MCF 10A (cell line): ENCODE measurements at places on chromosomes 12 and 14.

DNA sequence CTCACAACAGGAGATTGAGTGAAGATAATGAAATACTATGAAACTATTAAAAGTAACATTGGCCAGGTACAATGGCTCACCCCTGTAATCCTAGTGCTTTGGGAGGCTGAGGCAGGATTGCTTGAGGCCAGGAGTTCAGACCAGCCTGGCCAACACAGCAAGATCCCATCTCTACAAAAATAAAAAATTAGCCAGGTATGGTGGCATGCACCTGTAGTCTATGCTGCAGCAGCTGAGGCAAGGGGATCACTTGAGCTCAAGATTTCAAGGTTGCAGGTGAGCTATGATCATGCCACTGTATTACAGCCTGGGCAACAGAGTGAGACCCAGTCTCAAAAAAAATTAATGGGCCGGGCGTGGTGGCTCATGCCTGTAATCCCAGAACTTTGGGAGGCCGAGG, 14.9 kb downstream of the RAD9B start:
- H3K36me3 ChIP-seq, result no peaks in the 10 kb centered on the region
- no peak for DNase-seq
- no peaks in the 10 kb centered on the region for H3K27me3 ChIP-seq
- no peaks in the 10 kb centered on the region for H3K4me1 ChIP-seq

DNA sequence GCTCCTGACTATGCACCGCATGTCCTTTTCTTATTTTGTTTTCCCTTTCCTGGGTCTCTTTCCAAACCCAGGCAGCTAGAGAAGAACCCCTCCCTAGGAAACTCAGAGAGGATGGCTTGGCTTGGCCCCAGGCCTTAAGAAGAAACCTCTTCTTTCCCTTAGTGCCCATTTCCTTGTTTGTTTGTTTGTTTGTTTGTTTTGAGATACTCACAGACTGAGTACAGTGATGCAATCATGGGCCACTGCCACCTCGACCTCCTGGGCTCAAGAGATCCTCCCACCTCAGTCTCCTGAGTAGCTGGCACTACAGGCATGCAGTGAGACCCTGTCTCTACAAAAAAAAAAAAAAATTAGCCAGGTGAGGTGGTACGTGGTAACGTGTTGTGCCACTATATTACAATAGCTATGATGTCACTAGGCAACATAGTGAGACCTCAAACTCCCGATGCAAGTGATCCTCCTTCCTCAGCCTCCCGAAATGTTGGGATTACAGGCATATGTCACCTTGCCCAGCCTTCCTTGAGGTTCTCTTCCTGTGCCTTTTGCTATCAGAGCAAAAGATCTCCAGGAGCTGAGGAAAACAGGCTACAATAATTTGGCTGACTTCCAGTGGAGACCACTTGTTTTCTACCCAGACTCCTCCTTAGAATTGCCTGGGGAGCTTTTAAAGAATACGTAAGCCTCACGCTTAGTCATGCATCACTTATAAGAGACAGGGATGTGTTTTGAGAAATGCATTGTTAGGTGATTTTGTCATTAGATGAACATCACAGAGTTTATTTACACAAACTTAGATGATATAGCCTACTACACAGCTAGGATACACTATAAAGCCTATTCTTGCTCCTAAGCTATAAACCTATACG, 34.5 kb upstream of the LGALS3 start:
- no peak overlapping the region for H3K4me3 ChIP-seq
- H3K27ac ChIP-seq, result no peak overlapping the region
- peak; percentile 42 for DNase-seq
- H3K27me3 ChIP-seq, result no peaks in the 10 kb centered on the region
- H3K36me3 ChIP-seq, result peaks cover 7% of the 10 kb centered on the region
- H3K4me1 ChIP-seq, result peaks cover 17% of the 10 kb centered on the region

DNA sequence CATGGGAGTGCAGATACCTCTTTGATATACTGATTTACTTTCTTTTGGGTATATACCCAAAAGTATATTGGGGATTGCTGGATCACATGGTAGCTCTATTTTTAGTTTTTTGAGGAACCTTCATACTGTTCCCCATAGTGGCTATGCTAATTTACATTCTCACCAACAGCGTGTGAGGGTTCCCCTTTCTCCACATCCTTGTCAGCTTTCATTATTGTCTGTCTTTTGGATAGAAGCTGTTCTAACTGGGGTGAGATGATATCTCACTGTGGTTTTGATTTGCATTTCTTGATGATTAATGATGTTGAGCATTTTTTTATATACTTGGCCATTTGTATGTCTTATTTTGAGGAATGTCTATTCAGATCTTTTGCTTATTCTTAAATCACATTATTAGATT, 44.1 kb upstream of the JDP2 start:
- no peak overlapping the region for H3K27ac ChIP-seq
- no peak for DNase-seq
- no peaks in the 10 kb centered on the region for H3K4me1 ChIP-seq
- no peaks in the 10 kb centered on the region for H3K36me3 ChIP-seq
- H3K27me3 ChIP-seq, result peaks cover 26% of the 10 kb centered on the region
- H3K4me3 ChIP-seq, result no peak overlapping the region

DNA sequence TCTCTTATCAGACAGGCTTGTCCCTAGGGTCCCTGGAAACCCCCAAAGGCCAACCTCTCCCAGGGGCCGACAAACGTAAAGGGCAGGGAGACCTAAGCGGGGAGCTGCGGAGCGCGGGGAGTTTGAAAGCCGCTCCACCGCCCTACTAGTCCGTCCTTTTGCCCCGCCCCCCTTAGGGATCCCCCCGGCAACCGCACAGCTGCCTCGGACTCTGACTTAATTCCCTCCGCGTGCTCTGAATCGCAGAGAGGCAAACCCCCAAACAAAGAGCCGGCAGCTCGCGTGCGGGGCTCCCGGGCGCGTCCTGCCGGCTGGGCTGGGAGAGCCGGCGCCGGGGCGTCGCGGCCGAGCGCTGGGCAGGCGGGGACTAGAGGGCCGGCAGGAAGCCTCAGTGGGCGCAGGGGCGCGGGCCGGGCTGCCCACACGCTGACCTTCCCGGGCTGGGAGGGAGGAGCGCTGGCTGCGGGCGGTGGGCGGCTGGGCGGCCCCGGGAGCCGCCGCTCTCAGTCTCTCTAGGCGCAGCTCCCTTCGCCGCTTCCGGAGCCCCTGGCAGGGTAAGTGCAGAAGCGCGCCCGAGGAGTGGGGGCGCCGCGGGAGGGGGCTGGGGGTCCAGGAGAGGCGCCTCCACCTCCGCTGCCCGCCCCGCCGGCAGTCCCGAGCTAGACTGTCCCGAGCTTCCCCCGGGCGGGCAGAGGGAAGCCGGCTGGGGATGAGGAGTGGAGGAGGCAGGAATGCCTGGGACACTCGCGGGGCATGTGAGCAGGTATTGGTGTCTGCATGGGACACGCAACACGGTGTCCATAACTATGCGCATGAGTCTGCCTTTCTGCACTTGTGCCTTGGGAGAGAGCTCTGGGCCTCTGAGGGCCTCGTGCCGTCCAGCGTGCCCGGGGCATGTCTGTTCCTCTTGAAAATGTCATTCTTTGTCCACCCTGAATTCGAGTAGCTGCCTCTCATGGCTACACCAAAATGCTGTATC, at the start of gene TSPAN11:
TSPAN11 (plus strand) TSS at position 506 of the 979 bp plus-strand sequence. CDS start 27,244 bp downstream, outside the sequence.
- no peak within 1 kb of the TSS for H3K4me3 ChIP-seq
- H3K27me3 ChIP-seq, result peaks cover 51% of the 10 kb centered on the region

DNA sequence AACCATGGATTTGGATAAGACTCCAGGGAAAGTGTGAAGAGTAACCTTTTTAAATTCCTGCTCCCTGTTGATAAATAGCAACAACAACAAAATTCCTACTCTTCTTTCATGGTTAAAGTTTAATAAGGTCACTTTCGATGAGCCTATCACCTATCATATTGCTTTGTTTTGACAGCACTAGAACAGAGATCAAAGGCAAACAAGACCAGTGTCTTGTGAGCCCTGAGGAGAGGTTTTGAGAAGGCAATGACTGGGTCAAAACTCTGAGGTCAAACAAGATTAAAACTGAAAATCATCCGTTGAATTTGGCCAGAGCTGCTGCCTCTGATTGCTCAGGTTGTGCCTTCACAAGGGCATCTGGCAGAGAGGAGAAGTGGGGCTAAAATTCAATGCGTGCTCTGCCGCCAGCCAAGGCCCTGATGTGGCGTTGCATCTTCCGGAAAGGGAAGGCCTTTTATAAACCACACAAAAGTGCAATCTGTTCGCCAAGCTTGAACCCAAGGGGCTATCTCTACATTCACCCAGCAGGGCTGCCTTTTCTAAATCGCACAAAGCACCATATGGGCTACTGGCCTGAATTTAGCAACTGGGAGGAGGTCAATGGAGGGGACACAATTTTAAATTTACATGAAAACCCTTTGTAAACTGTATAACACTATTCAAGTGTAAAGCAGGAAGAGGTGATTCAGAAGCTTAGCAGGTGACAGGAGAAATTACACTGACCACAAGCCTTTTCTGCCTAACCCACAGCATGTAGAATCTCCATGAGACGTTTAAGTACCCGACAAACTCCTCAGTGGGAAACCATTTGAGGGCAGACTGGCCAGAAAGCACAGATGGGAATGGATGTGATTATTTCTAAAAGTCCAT, 140.8 kb downstream of the DAD1 start:
- no peak for DNase-seq
- peaks cover 9% of the 10 kb centered on the region for H3K27me3 ChIP-seq
- H3K4me3 ChIP-seq, result no peak overlapping the region
- H3K27ac ChIP-seq, result no peak overlapping the region
- H3K36me3 ChIP-seq, result no peaks in the 10 kb centered on the region

DNA sequence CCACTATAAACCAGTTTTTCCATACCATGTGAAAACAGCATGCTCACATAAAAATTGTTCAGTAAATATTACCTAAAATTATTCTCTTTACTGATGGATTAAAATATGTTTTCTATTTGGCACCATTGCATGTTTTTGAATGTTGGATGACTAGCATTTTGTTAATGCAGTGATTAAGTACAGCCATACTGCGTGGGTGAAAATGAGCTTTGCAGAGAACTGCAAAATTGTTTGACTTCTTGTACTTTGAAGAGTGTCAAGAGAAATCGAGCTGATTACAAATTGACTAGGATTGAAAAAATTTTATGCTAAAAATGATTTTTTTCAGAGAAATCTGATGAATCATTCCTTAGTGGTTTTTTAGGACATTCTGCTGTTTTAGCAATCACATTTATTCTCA, 452.9 kb downstream of the RPL10L start:
- peaks cover 4% of the 10 kb centered on the region for H3K4me1 ChIP-seq
- no peak for DNase-seq
- no peaks in the 10 kb centered on the region for H3K36me3 ChIP-seq
- H3K27me3 ChIP-seq, result peaks cover 31% of the 10 kb centered on the region
- no peak overlapping the region for H3K27ac ChIP-seq

DNA sequence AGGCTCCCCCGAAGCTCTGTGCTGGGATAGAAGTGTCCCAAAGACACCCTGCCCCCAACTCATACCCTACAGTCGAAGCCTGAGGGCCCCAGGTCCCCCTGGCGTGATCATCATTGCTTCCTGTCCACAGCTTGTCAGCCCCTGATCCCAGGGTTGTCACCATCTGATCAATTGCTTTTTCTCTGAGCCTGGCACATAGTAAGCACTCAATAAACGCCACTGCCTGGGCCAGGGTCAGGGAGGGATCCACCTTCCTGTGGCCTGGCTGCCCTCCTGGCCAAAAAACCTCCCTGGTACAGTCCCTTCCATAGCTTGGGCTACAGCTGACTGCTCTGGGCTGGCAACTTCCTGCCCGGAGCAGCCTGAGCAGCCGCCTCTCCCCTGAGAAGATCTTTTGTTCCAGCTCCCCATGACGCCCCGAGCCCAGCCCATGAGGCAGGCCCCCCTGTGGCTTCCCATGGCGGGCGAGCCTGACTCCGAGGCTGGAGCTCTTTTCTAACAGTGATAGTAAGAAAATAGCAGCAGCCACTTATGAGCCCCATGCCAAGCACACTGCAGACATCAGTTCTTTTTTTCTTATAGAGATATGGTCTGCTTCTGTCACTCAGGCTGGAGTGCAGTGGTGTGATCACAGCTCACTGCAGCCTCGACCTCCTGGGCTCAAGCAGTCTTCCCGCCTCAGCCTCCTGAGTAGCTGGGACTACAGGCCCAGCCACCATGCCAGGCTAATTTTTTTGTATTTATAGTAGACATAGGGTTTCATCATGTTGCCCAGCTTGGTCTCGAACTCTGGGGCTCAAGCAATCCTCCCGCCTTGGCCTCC, 6.5 kb downstream of the SH2B3 start:
- no peaks in the 10 kb centered on the region for H3K36me3 ChIP-seq
- no peak overlapping the region for H3K27ac ChIP-seq
- no peak overlapping the region for H3K4me3 ChIP-seq
- H3K4me1 ChIP-seq, result peaks cover 12% of the 10 kb centered on the region
- H3K27me3 ChIP-seq, result no peaks in the 10 kb centered on the region

GRCh38 chr14:41022932-41023331, 583.7 kb upstream of the LRFN5 start:
- no peak overlapping the region for H3K27ac ChIP-seq
- H3K27me3 ChIP-seq, result peaks cover 73% of the 10 kb centered on the region
- H3K4me3 ChIP-seq, result no peak overlapping the region

- H3K4me1 ChIP-seq, result peaks cover 5% of the 10 kb centered on the region
- no peak overlapping the region for H3K27ac ChIP-seq
- H3K27me3 ChIP-seq, result peaks cover 22% of the 10 kb centered on the region
- no peak for DNase-seq
- H3K36me3 ChIP-seq, result no peaks in the 10 kb centered on the region
- H3K4me3 ChIP-seq, result no peak overlapping the region
Measured at GRCh38 chr14:47262801-47263200, 412.6 kb downstream of the MDGA2 start.

GRCh38 chr14:100684961-100685360, 41.7 kb upstream of the DLK1 start:
- H3K36me3 ChIP-seq, result no peaks in the 10 kb centered on the region
- no peaks in the 10 kb centered on the region for H3K27me3 ChIP-seq
- H3K4me3 ChIP-seq, result no peak overlapping the region
- no peak overlapping the region for H3K27ac ChIP-seq
- no peaks in the 10 kb centered on the region for H3K4me1 ChIP-seq
- DNase-seq, result no peak

DNA sequence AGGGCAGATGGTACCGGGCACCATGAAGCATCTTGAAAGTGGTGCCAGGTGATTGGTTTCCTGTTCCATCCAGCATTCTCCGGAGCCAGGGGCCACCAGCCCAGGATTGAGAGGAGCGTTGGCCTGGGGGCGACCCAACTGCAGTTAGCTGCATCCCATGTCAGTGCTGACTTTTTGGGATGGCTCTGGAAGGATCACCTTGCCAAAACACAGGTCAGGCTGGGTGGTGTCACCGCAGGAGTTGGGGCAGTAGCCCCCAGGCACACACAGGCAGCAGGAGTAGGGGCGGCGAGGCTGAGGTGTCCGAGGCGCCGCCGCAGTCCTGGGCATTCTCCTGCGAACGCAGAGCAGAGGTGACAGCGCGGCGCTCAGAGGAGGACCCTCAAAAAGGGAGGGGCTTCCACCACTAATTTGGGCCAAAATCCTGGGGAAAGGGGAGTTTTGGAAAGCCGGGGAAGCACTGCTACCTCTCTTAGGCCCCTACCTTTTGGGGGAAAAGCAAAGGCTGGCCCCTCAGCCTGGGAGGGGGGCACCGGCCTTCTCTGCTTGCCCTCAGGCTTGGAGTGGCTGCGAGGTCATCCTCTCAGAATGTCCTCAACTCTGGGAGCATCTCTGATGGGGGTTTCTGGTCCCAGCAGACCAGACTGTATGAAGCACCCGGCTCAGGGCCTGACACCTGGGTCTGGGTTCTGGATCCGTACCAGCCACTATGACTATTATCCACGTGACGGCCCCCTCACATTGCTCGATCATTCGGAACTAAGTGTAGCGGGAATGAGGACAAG, 26.7 kb upstream of the LRTM2 start:
- H3K36me3 ChIP-seq, result peaks cover 25% of the 10 kb centered on the region
- H3K27me3 ChIP-seq, result no peaks in the 10 kb centered on the region
- H3K4me1 ChIP-seq, result peaks cover 14% of the 10 kb centered on the region
- DNase-seq, result no peak
- H3K4me3 ChIP-seq, result no peak overlapping the region
